ENCODE measurements at places on chromosomes 2 and 18. TPM values are rescaled to one million over a fixed set of nuclear protein-coding genes. Genes with fewer than 3 reads are reported as not detected.

- no peaks in the 10 kb centered on the region for H3K27me3 ChIP-seq
- no peak overlapping the region for H3K4me3 ChIP-seq
Observed at GRCh38 chr2:45964223-45964841, 312.9 kb downstream of the PRKCE start.

DNA sequence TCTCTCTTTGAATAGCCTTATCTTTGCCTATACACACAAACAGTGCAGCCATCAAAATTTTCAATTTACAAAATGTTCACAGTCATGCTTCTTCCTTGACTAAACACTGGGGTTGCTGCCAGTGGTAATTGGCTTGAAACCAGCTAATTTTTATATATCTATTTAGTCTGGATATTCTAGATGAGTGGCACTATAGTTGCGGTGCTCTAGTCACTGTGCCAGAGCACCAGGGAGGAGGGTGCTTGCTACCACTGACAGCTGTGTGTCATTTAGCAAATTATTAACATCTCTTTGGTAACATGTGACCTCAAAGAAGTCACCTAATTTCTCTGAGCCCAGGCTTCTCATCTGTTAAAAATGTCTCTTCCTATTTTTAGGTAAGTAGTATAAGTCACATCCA lies 130.4 kb downstream of the MEIS1 start:
- no peak overlapping the region for H3K27ac ChIP-seq
- H3K4me3 ChIP-seq: no peak overlapping the region
- H3K4me1 ChIP-seq: peaks cover 35% of the 10 kb centered on the region
- no peaks in the 10 kb centered on the region for H3K27me3 ChIP-seq

- no peak for DNase-seq
- no peak overlapping the region for H3K4me3 ChIP-seq
- no peaks in the 10 kb centered on the region for H3K4me1 ChIP-seq
- H3K36me3 ChIP-seq: no peaks in the 10 kb centered on the region
Observed at GRCh38 chr2:242020196-242021004, 150.9 kb downstream of the RTP5 start.

CHRND gene
- not detected for total RNA-seq
